DMS 273 treated with DMSO at 0.1 percent for 48 hours (cell line): ENCODE measurements at places on chromosomes 4 and X.

DNA sequence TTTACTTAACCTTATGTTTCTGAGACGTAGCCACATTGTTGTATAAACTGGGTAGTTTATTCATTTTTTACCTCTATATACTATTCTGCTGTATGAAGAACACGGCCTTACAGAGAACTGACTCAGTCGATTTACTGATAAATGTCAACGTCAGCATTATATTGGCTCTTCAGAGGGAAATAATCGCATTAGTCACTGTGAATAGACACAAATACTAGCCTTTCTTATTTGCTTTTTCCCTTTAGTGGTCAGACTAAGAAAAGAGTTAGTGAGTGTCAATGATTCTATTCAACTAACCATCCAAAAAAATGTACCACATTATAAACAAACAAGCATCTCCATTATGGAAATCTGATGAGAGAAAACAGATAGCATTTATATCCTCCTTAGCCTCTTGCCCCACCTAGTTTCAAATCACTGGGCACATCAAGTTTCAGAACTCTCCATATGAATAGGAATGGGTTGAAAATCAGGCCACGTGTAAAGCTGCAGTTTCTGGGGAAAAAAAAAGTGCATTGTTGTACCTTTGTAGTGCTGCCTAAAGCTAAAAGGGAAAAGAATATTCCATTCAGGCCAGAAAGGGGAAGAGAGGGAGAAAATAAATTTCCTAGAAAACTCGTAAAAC is 146.7 kb upstream of the VCX3A start:
- DNase-seq, result no peak

- no peak for DNase-seq
Measured at GRCh38 chr4:98630737-98631454, 27.5 kb downstream of the TSPAN5 start.

GRCh38 chr4:42478509-42478908 is 81.2 kb downstream of the SHISA3 start:
- no peak for DNase-seq

- DNase-seq, result no peak
Measured at GRCh38 chr4:159201168-159201567, 98.3 kb downstream of the RAPGEF2 start.

DNA sequence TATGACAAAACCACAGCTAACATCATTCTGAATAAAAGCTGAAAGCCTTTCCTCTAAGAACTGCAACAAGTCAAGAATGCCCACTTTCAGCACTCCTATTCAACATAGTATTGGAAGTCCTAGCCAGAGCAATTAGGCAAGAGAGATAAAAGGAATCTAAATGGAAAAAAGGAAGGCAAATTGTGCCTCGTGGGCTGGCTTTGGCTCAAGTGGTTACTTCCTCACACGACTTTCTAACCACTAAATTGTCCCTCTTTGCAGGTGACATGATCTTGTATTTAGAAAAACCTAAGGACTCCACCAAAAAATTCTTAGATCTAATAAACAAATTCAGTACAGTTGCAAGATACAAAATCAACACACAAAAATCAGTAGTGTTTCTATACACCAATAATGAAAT is 57.2 kb downstream of the SCML2 start:
- no peak for DNase-seq

GRCh38 chr4:99403380-99404184 is 31.6 kb downstream of the ADH7 start:
- no peak for DNase-seq

DNA sequence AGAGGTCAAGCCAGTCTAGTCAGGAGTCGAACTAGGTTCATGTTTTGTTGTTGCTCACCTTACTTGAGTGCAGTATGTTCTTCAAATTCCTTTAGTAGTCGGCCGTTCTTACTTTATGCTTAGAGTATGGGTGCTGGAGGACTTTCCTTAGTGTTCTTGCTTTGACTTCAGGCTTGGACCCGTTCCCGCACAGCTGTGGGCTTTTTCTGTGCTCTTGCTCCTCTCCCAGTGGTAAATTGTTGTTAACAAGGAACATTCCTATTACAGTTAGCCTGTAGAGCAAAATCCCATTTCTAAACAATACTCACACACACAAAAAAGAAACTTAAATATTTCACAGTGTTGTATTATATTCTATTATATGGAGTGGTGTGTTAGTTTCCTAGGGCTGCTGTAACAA is 113.5 kb downstream of the RAP1GDS1 start:
- no peak for DNase-seq

DNA sequence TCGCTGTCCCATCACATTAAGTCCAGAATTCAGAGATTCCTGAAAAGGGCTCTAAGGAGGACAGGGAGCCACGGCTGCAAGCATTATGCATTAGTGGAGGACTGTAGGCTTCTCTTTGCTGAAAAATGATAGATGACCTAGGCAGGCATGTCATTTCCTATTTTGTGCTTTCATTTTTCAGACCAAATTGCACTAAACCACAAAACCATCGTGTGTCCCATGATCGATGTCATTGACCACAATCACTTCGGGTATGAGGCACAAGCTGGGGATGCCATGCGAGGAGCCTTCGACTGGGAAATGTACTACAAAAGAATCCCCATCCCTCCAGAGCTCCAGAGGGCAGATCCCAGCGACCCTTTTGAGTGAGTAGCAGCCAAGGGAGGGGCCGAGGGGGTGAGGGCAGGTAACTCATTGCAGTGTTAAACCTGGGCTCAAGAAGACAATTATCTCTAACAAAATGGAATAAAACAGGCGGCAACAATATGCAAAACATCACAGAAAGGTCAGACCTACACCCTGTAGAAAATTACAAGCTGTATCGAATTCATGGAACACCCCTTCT is 355.2 kb upstream of the GALNT7 start:
- no peak for DNase-seq

DNA sequence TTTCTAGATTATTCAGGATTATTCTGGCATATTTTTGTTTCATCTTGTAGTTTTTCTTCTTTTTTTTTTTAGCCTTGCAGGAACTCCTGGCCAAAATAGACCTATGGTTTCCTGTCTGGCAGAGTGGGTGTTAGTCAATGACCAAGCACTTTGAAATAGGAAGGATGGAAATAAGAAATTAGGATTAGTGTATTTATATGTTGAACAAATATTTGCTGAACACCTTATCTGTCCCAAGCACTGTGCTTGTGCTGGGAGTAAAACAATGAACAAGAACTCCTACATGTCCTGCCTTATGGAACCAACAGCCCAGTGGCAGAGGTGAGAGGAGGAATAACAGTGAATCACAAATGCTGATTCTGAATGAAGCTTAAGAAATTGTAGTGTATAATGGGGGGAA is 4.5 kb downstream of the MMRN1 start:
- DNase-seq, result no peak

DNA sequence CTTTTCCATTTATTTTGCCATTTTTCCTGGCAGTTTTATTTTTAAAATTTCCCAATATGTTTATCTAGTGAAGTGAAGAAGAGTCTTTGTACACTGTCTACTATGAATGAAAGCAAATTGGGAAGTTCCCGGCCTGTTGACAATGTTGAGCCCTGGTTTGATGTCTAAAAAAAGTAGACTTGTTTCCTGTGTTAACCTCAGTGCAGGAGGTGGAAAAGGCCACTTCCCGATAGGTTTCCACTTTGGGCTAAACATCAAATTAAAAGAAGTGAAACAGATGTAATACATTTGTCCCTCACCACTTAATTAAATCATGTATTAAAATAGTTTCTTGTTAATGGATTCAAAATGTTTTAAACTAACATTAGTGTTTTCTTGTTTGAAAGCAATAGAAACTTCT is 30.0 kb downstream of the BBS12 start:
- no peak for DNase-seq

DNA sequence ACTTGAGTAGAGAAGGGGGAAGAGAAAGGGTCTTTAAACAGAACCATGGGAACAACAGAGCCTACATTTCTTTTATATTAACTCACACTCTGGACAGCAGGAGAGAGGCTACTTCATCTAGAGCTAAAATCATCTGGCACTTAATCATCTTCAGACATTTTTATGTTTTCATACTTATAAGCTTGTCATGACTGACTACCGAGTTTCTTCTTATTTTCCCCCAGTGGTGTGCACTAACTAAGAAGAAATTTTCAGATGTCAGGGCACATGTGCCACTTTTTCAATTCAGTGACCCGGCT is 11.8 kb upstream of the RTL5 start:
- no peak for DNase-seq

DNA sequence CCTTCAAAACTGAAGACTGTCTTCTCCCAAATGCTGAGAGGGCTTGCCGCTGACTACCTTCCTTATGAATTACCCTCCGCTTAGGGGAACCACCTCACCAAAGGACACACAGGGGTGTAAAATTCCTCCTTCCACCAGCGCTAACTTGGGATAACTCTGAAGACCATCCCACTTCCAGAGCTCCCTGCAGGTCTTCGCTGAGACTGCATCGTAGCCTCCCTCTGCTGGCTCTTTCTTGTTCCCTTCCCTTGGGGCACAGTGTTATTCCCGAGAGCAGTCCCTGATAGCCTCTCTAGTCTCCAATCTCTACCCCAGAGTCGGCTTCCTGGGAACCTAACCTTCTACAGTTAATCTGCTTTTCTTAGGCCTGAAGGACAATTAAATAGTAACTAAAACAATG is 725.5 kb upstream of the ATOH1 start:
- DNase-seq, result no peak

- DNase-seq, result no peak
Measured at GRCh38 chr4:133982533-133983224, 218.9 kb downstream of the PABPC4L start.

DNA sequence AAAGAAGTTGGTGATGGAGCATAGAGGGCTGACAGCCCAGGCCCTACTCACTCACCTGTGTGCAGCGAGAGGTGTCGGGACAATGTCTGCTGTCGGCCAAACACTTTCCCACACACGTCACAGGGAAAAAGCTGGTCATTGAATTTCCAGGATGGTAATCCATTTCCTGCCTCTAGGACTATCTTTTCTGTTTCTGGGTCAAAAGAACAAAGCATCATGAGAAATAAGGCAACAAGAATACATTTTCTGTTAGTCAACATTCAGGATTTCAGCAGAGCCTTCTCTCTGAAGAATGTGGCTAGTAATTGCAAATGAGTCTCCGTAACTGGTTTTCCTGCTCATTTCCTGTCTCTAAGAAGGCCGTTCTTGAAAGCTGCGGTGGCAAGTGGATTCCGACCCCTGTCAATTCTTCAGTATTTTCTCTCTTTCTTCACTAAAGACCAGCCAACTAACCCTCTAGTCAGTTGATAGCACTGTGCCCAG is 99.4 kb downstream of the C4orf51 start:
- no peak for DNase-seq

- no peak for DNase-seq
Measured at GRCh38 chr4:71171592-71171991, 167.2 kb upstream of the SLC4A4 start.

DNA sequence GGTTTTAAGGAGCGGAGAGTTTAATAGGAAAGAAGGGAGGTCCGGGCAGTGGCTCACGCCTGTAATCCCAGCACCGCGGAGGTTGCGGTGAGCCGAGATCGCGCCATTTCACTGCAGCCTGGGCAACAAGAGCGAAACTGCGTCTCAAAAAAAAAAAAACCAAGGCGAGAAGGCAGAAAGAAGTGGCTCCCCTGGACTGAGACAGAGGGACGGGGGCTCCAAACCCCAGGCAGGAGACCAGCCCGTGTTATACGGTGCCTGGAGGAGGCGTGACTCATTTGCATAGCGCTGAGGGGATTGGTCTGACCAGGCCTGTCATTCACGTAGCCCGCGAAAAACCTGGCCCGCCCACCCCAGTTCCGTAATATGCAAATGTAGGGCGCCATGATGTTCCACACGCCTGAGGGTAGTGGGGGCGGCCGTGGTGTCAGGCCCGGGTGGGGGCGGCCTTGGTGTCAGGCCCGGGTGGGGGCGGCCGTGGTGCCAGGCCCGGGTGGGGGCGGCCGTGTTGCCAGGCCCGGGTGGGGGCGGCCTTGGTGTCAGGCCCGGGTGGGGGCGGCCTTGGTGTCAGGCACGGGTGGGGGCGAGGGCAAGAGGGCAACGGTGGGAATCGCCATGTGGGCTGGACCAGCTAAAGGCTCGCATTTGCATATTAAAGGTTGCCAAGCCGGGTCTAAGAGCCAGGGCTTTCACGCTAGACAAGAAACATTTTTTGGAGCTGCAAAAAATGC is 2.1 kb downstream of the PLCXD1 start:
- no peak for DNase-seq

DNA sequence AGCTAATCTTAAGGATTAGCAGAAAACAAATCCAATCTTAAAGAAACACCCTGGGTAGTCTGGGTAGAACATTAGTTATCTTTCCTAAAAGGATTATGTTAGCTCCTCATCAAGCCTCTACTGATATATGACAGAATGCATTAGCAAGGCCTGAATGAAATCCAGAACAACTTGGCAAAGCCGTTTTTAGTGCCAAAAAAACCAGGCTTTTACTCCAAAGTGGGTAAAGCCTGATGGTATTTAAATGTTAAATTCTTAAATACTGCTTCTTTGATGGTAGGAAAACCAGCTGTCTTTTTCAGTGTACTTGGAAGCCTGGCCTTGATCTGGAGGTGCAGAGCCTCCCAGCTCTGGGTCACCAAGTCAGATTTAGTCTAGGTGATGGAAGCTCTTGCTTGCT is 120.4 kb downstream of the GATB start:
- DNase-seq, result no peak

DNA sequence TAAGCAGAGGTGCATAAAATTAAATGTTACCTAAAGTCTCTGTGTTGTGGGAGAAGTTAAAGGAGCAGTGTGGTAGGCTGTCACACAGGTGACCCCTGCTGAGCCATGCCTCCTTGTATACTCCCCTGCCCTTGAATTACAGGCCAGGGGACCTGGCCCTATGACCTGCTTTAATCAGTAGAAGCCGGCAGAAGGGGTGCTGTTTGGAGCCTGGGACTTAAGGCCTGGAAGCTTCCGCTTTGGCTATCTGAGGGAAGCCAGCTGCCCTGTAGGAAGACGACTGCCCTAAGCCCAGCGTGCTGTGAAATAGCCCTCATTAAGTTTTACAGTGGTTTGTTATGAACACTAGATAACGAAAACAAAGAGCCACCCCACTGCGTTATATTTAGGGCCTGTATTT is 34.1 kb downstream of the SPINK2 start:
- DNase-seq, result no peak

DNA sequence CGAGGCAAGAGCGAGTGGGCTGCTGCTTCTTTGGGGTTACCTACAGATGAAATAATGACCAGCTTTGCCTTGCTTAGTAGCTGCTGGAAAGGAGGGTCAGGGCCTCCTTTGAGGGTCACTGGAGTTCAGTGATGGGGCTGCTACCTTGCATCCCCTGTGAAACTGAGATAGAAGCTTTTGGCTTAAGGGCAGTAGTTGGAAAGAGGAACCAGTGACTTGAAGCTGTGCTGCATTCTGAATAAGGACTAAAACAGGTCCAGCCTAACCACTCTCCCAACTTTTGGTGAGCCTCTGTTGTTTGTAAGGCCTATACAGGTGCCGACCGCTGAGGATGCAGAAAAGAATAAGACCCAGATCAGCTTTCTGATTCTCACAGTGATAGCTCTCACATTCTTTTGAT is 41.2 kb downstream of the RASL11B start:
- DNase-seq, result no peak
